ENCODE measurements at places on chromosomes 4 and X.

DNA sequence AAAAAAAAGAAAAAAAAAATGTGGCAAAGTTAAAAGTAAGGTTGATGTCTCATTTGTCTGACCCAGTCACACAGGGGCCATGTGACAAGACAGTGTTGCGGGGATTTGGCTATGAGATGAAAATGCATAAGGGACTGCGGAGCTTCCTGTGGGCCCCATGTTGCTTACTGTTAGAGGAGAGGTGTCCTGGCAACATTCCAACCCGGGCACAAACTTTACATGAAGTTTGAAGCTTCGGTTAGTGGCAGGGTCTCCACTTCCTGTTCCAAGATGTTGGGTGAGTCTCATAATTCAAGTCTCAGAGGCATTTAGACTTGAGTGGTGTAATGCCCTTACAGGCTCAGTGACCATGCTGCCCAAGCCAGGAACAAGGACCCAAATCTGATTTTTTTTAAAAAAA is 111.3 kb downstream of the MAML3 start:
- DNase-seq: no peak

GRCh38 chr4:184406958-184407391 is 67.4 kb downstream of the IRF2 start:
- DNase-seq: no peak

DNA sequence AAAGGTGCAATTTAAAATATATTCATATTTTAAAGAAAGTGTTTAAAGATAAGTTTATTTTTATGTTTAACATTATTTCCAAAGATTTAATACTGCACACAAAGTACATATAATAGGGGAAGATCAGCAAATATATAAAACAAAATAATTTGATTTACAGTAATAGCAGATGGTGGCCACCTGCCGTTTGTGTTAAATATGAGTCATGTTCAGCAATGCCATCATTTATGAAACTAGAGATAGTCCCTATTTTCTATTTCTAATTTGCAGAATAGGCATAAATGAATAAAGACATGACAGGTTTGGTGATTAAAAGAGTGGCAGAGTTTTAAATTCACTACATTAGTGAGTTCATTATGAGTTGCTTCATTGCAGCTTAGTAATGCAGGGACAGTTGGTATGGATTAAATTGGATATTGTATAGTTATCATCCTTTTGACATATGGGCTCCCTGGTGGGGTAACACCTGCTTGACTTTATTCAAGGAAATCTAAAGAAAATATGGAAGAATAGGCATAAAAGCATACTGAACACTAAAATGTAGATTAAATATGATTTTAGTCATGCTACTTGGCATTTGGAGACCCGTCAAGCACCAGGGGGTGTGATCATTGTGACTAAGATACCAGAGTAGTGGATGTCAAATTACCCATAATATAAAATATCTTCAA is 78.8 kb upstream of the BANK1 start:
- no peak for DNase-seq

GRCh38 chr4:79088946-79089691 is 149.9 kb upstream of the PAQR3 start:
- DNase-seq: no peak

DNA sequence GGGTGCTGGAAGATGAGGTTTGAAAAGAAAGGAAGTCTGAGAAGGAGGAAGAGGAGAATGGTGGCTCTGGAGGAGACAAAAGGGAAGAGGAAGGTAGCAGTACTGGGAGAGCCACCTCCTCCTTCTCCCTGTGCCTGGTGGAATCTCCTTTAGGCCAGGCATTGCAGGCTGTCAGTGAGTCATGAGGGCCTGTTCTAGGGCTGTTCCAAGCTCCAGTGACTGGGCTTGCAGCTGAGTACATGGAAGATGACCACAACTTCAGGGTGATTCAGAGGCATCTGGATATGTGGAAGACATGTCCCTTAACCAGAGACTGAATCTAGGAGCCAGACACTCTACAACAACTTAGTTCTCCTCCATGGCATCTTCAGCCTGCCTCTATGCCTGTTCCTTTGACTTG is 107.8 kb downstream of the EFNB1 start:
- no peak for DNase-seq

GRCh38 chr4:22477813-22478182 is 38.1 kb downstream of the ADGRA3 start:
- no peak for DNase-seq

All from activated CD4-positive, CD25-positive, alpha-beta regulatory T cell (primary cell).